Left hindlimb (tissue), 1 donor: ENCODE measurements at places on chromosomes 3 and 15.
A peak's percentile ranks its signal among the peaks of the same experiment; 100 is the strongest.

GRCh38 chr3:105274536-105274935 lies 92.2 kb upstream of the ALCAM start:
- DNase-seq, result no peak

DNA sequence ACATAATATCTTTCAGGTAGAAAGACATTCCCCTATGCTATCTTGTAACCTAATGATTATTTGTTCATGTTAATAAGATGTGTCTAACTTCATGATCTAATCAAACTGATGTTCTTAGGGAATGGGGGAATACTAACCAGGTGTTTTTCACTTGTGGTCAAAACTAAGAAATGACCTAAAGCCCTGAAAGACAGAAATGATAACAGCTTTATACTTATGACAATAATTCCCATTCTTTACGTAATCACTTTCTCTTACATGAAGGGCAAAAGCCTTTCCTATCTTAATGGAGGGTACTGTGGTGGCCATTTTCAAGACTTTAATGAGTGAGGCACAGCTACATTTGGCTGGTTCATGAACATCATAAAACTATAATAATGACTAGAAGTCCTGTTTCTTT lies 33.9 kb upstream of the MEIS2 start:
- DNase-seq, result no peak

GRCh38 chr3:138059261-138059660 lies 49.3 kb downstream of the CLDN18 start:
- no peak for DNase-seq

- peak; percentile 13 for DNase-seq
These were observed 16.8 kb upstream of the FBLN2 start for GRCh38 chr3:13532085-13532484.
